8988T (cell line): ENCODE measurements at places on chromosomes 2 and 18.

- no peak for DNase-seq
Observed at GRCh38 chr18:49273241-49273880, 187.1 kb downstream of the DYM start.

- DNase-seq: no peak
Observed at GRCh38 chr2:75321599-75321922, 122.2 kb upstream of the TACR1 start.

GRCh38 chr18:68314403-68314802 is 400.5 kb downstream of the TMX3 start:
- no peak for DNase-seq

DNA sequence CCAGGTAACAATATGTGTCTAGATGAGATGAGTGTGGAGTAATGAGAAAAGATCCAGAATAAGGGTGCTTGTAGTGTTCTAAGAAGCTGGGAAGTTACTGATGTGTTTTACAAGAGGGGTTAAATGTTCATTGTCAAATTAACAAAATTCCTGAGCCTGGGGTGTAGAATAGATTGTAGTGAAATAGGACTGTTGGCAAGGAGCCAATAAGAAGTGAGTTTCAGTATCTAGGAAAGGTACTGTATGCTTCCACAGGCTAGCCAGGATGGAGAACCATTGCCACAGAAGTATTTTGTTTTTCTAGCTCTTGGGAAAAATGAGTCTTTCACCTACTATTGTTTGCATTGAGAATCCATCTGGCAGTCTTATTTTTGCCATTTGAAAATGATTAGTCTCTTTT is 10.5 kb downstream of the DOK6 start:
- DNase-seq: no peak

DNA sequence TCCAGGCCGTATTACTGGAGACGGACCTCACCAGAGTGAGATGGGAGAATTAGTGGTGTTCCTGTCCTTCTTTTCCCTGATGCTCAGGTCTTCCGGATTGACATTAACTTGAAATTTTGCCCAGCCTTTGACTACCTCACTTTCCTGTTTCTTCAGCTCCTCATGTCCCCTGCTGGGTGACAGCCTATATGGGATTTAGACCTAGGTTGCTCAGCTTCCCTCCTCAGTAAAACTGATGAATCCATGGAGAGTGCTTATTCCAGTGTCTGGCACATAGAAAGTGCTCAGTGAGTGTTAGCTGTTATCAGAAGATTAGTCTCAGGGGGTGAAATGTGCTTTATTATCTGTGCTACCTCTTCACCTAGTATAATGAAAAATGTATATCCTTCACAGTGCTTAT is 30.0 kb downstream of the CRIM1 start:
- no peak for DNase-seq

GRCh38 chr2:84201158-84201557 is 257.9 kb downstream of the SUCLG1 start:
- no peak for DNase-seq

GRCh38 chr18:74796841-74797576 is 199.3 kb downstream of the ZNF407 start:
- no peak for DNase-seq

- no peak for DNase-seq
Observed at GRCh38 chr2:161165811-161166210, 5.6 kb downstream of the TANK start.

DNA sequence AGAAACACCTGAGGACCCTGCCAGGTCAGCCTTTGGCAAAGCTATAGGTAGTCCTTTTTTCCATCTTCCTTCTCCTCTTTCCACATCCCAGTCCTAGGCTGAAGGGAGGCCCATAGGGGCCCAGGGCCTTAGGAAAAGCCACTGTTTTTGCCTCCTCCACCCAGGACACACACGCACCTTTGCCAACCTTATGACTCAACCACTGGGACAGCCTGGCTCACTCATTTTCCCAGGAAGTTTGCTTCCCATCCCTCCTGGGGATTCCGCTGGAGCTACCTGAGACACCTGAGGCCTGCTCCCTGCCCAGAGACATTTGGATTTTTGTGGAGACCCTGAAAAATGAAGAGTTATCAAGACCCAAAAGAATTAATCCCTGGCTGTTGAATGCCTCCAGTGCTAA is 273.4 kb upstream of the SIX2 start:
- DNase-seq: no peak

GRCh38 chr18:7139409-7139808 is 21.8 kb upstream of the LAMA1 start:
- no peak for DNase-seq

DNA sequence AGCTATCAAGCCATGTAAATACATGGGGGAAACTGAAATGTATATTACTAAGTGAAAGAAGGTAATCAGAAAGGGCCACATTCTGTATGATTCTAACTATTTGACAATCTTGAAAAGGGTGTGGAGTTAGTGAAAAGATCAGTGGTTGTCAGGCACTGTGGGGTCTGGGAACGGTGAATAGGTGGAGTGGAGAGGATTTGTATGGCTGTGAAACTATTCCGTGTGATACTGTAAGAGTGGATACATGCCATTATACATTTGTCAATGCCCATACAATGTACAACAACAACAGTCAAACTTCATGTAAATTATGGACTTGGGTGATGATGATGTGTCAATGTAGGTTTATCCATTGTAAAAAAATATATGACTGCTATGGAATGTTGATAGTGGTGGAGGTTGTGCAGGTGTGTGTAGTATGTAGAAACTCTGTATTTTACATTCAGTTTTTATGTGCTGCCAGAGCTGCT is 1116.2 kb downstream of the SUCLG1 start:
- DNase-seq: no peak

GRCh38 chr2:71834796-71835195 is 312.9 kb downstream of the CYP26B1 start:
- DNase-seq: no peak

- no peak for DNase-seq
Observed at GRCh38 chr18:56121669-56122068, 516.7 kb downstream of the TXNL1 start.

DNA sequence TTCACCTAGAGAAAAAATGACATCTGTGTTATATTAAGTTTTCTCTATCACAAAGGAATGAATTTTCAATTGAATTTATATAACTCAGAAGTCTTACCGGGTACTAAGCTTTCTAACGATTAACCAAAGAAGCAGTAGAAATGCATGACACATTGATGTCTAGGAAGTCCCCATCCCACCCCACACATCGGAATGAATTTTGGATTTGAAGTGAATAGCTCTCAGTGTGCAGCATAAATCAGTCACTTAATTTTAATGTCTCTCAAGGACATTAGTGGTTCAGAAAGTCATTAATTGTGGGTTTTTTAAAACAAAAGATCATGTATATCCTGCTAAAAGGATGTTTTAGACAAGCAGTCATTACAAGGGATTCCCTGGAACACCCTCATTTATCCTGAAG is 141.4 kb upstream of the PIEZO2 start:
- DNase-seq: no peak

GRCh38 chr2:202450785-202451184 is 74.7 kb downstream of the BMPR2 start:
- DNase-seq: no peak

DNA sequence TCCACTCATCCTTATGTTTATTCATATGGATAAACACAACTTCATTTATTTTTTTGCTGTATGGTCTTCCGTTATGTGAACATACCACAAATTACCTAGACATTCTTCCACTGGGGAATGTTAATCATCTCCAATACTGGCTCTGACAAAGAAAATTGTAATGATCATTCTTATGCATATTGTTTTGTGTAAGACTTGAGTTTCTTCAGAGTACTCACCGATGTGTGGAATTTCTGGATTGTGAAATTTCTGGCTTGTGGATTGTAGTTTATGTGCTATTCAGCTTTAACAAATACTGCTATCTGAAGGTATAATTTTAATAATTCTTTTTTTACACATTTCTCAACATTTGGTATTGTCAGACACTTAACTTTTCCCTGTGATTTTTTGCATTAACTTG is 212.2 kb upstream of the THUMPD2 start:
- DNase-seq: no peak

DNA sequence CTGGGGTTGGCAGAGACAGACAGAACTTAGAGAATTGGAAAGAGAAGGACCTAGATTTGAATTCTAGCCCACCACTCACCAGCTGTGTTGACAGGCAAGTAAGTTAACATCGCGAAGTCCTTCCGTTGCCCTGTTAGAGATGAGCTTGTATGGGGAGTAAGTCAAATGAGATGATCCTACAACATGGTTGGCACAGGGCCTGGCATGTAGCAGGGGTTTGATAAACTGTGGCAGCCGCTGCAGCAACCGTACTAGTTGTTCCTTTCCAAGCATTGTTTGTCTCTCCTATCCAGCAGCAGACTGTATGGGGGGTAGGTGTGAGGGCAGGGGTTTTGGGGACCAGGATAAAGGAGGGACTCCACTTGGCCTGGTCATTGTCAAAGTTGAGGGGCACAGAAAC is 16.0 kb downstream of the TET3 start:
- DNase-seq: no peak

DNA sequence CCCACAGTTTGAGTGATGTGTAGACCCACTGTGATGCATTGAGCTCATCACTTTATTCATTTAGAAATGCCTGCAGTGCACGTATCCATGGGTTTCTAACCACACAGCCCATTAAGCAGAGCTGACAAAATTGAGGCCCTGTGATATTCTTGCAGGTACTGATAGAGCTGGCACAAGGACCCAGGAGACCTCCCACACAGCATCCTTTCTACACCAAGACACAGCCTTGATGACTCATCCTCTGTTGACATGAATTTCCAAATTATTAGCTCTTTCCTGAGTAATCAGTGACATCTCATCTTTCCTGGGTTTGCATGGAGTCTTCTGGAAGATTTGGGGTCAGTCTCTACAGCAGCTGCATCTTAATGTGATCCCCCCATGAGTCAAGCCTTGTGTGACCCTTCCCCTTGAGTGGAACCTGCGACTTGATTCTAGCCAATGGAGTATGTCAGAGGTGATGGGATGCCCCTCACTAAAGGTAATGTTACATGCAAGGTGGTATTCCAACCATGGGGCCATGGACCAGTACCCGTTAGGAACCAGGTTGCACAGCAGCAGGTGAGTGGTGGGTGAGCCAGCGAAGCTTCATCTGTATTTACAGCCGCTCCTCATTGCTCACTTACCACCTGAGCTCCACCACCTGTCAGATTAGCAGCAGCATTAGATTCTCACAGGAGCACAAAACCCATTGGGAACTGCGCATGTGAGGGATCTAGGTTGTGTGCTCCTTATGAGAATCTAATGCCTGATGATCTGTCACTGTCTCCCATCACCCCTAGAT is 181.1 kb upstream of the ARL4C start:
- DNase-seq: no peak

DNA sequence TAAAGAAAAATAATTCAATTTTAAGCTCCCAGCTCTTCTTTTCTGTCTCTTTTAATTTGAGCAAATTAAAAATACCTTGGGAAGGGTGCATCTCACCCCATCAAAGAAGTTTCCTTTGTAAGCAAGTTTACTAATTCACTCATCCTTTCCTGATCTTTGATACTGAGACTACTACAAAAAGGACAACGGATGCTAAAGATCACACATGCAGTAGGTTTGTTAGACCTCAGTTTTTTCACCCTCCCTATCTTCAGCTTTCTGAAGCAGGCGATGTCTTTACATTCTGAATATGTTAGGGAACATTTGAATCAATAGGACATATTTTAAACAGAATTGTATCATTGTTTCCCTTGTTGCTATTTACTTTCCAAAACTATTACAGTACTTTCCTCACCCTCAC is 6.0 kb upstream of the HNRNPLL start:
- no peak for DNase-seq

- no peak for DNase-seq
Observed at GRCh38 chr2:71882949-71883472, 264.7 kb downstream of the CYP26B1 start.

DNA sequence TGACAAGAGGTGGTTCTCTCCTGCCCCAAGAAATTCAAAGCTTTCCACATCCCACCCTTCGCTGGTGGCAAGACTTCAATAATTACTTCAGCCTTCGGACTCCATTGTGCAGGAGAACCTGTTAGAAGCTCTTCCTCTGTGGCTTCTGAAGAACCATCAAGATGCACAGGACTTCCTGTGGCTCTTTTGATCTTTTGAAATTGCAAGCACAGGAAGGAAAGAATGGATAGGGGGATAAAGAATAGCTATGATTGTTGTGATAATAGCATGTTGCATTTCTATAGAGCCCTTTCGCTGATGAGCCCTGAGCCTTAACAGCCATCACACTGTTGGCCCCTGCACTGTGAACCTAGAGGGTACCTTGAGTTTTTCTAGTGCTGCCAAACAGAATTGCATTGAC is 7.4 kb downstream of the EPAS1 start:
- no peak for DNase-seq

- no peak for DNase-seq
Observed at GRCh38 chr2:141048951-141049350, 1081.9 kb downstream of the LRP1B start.

DNA sequence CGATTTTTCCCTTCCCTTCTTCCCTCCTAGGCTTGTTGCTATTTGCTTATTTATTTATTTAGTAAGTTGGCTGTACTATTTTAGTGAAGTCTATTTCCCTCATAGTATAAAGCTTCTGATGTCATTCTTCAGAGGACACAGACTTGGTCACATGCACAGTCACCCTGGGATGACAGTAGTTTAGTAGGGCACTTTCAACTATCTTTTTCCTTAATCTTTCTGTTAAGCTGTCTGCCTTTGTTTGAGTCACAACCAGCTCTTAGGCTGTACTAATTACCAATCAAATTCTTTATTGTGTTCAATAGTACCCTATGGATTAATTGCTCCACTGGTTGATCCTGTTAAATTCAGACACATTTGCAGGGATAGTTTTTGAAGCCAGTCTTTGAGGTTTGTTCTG is 26.9 kb upstream of the RAB31 start:
- DNase-seq: no peak

DNA sequence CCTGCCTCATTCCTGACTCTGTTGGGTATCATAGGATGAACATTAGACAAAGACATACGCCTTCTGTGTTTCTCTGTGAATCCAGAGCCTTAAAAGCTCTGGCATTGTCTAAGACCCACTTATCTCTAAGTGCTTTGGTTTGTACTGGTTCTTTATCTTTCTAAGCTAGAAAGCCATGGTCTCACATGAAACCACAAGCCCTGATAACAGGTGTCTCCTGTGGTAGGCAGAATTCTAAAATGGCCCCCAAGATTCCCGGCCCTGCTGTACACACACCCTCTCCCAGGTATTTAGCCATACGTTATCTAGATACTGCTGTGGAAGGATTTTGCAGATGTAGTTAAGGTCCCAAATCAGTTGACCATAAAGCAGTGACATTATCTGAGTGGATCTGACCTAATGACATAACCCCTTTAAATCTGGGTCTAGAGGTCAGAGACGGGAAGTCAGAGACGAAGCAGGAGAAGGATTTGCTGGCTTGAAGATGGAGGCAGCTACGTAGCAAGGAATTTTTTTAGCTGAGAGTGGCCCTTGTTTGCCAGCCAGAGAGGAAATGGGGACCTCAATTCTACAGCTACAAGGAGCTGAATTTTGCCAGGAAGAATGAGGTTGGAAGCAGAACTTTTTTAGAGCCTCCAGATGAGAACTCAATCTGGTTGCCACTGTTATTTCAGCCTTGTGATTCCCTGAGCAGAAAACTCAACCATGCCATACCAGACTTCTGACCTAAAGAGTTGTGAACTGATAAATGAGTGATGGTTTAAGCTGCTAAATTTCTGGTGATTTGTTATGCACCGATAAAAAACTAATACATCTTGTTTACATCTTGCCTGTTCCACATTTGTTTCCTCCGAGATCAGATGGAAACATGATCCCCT is 186.7 kb downstream of the CAMKMT start:
- DNase-seq: no peak
